ENCODE measurements at places on chromosomes 11 and 22.

DNA sequence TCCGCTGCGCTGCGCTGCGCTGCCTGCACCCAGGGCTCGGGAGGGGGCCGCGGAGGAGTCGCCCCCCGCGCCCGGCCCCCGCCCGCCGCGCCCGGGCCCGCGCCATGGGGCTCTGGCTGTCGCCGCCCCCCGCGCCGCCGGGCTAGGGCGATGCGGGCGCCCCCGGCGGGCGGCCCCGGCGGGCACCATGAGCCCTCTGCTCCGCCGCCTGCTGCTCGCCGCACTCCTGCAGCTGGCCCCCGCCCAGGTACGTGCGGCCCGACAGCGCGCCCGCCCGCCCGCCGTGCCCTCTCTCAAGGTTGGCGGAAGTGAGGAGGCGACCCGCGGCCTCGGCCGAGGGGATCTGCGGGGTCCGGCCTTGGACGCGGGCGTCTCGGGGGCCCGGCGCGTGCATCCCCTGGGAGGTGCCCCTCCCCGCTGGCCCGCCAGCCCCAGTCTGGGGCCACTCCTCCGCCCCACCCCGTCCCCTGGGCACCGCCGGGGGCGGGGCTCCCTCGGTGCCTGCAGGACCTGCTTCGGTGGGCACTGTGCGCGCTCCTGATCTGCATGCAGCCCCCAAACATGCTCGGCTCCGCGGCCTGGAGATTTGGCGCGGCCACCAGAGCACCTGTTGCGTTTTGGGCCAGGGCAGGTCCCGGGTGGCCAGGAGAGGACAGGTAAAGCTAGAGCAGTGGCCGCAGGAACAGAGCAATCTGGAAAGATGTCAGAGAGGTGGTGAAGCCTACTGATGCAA lies 429 bp downstream of the VEGFB start:
- no peak for DNase-seq

DNA sequence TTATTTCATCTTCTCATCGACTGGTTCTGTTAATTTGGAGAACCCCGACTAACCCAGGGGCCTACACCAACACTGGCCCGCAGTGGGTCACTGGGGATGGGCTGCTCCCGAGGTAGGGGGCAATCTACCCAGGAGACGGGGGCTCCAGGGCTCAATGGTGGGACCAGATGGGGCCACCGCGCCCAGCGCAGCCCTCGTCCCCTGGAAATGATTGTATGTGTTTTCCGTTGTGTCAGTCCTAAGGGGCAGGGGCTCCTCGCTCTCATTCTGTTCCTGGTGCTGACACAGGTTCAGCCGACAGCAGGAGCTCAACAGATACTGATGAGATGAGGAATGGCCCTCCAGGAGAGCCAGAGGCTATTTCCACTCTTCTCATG lies 20.7 kb downstream of the A4GALT start:
- DNase-seq: no peak

- DNase-seq: no peak
These were observed 91.7 kb downstream of the WNT7B start for GRCh38 chr22:45885171-45885840.

GRCh38 chr11:96242191-96242847 lies 100.7 kb downstream of the MAML2 start:
- no peak for DNase-seq

DNA sequence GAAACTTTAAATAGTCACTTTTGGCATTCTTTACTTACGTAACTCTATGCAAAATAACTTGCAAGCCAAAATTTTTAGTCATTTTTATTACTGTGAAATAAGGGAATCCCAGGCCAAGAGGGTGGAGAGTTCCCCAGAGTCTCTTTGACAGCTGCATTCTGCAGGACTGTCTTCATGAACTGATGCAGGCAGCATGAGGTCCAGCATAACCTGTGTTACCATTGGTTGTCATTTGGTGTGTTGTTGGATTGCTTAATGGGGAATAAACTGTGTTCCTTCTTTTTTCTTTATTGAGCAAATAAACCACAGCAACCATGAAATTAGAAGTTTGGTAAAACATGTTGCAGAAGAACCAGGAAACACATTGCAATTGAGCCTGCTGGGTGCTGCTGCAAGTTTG lies 24.6 kb downstream of the MMP27 start:
- no peak for DNase-seq

- DNase-seq: no peak
These were observed 3.2 kb downstream of the TUBA8 start for GRCh38 chr22:18113680-18114394.

DNA sequence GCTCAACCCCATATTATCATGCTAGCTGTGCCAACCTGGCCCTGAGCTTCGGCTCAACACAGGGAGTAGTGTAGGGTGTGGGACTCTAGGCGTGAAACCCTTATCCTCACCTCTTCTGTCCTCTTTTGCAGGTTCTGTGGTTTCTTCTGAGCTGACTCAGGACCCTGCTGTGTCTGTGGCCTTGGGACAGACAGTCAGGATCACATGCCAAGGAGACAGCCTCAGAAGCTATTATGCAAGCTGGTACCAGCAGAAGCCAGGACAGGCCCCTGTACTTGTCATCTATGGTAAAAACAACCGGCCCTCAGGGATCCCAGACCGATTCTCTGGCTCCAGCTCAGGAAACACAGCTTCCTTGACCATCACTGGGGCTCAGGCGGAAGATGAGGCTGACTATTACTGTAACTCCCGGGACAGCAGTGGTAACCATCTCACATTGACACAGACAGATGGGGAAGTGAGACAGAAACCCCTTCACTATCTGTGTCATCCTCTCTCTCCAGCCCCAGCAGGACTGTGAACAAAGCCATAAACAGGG lies 76.4 kb downstream of the GGTLC2 start:
- DNase-seq: no peak

DNA sequence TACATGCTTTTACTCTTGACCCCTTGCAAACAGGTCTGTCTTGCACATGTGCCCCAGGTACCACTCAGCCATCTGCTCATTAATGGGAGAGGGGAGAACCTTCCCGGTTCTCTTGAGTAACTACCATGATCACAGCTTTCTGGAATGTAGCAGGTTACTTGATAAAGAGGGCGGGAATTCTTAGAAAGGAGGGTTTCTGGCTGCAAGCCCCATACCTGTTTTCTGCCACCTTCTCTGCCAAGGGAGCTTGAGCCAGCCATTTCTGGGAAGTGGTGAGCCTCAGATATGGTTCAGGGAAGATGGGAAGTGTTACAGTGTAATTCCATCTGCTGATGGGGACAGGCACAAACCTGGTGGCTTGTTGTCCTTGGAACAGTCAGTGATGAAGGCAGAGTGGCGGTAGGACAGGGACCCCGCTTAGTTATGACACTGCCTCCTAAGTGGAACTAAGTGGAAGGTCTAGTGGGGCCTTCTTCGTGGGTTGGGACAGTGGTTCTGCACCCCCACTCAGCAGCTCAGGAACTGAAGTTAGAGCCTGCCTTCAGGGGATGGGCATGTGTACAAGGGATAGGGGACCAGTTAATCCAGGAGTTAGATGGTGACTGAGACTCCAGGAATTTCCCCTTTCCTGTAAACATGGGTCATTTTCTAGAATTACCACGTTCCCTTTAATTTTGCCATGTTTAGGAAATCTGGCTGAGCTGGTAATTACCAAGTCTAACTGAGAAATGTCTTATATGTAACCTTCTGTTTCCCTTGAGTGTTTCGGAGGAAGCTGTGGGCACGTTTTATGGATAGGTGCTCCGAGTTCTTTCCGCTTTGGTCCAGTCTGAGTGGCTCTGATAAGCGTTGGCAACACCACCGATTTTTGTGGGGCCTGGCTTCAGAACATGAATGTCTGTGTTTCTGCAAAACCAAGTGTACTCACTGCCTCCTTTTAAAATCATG lies 35.3 kb downstream of the BCR start:
- no peak for DNase-seq

Data from NCI-H1092 (cell line).